ENCODE measurements at places on chromosomes 16 and 17. TPM values are rescaled to one million over a fixed set of nuclear protein-coding genes. Genes with fewer than 3 reads are reported as not detected.

DNA sequence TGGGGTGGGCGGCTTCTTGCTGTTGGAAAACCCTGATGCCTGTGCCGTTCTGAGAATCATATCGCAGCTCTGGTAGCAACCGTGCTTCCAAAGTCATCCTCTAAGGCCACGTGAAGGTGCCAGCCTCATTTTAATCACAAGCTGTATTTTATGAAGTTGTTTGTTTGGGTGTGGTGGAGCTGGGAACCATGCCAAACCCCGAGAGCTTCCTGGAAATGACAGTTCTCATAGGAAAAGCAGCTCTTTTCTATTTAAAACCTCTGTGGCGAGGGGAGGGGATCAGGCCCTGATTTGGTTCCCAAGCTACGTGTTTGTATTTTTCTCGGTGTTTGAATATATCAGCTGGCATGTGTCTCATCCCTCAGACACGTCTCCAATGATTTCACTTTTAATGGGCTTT lies 21.7 kb downstream of the KNOP1 start:
- peak overlapping the region; percentile 49 for H3K27ac ChIP-seq
- peaks cover 56% of the 10 kb centered on the region for H3K36me3 ChIP-seq
- H3K27me3 ChIP-seq: no peaks in the 10 kb centered on the region
- no peak overlapping the region for H3K4me3 ChIP-seq
- H3K4me1 ChIP-seq: peaks cover 36% of the 10 kb centered on the region
- peak; percentile 77 for DNase-seq

DNA sequence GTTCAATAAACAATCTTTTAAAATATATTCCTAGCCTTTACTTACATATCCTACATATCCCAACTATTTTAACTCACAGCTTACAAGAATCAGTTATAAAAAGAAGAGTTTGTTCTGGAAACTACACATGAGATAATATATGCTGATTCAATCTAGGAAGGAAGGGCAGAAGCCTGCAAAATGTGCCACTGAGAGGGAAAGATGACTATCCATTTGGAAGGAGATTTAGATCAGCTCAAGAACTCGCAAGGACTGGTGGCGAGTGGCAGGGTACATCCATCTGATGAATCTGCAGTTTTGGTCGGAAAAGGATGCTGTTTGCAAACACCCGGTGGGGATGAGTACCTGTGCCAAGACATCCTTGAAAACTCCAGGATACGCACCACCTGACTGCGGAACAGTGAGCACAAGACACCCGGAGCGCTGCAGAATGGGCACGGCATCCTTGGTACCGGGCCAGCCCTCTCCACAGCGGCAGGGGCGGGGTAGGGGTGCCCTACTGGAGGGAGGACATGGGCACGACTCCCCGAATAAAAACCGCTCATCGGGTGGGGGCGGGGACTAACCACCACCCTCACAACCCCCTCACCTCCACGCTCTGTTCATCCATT lies 723 bp downstream of the TRIM37 start:
- H3K27me3 ChIP-seq: no peaks in the 10 kb centered on the region
- H3K27ac ChIP-seq: peak overlapping the region; percentile 91
- peak; percentile 81 for DNase-seq
- peaks cover 25% of the 10 kb centered on the region for H3K36me3 ChIP-seq

DNA sequence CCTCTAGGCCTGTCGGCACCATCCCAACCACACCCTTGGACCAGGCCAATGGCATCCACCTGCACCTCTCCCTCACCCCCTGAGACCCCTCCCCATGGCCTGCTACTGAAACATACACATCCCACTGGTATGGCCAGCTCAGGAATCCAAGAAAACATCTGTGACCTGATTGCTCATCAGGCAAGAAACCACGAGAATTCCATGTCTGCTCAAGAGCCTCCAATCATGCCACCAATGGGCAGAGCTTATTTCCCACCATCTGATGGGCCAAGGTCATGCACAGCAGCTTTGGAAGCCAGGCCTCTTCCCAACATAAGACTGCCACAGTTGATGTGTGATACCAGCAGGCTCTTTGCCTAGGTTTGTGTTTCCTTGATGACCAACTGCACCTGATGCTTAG lies 190.1 kb downstream of the C16orf78 start:
- H3K36me3 ChIP-seq: no peaks in the 10 kb centered on the region
- no peaks in the 10 kb centered on the region for H3K27me3 ChIP-seq
- DNase-seq: no peak
- H3K4me1 ChIP-seq: no peaks in the 10 kb centered on the region

- H3K36me3 ChIP-seq: peaks cover 17% of the 10 kb centered on the region
- no peaks in the 10 kb centered on the region for H3K4me1 ChIP-seq
- DNase-seq: no peak
- no peak overlapping the region for H3K27ac ChIP-seq
- no peaks in the 10 kb centered on the region for H3K27me3 ChIP-seq
- H3K4me3 ChIP-seq: no peak overlapping the region
Measured at GRCh38 chr17:15452746-15453145, 14.7 kb downstream of the CDRT4 start.

GRCh38 chr17:77821114-77821513 lies 137.4 kb upstream of the TNRC6C start:
- H3K4me3 ChIP-seq: no peak overlapping the region
- DNase-seq: peak; percentile 24
- no peak overlapping the region for H3K27ac ChIP-seq
- no peaks in the 10 kb centered on the region for H3K27me3 ChIP-seq

GRCh38 chr16:77328274-77328673 lies 106.6 kb downstream of the ADAMTS18 start:
- H3K4me3 ChIP-seq: no peak overlapping the region
- H3K36me3 ChIP-seq: no peaks in the 10 kb centered on the region
- no peak overlapping the region for H3K27ac ChIP-seq
- H3K27me3 ChIP-seq: peaks cover 8% of the 10 kb centered on the region

DNA sequence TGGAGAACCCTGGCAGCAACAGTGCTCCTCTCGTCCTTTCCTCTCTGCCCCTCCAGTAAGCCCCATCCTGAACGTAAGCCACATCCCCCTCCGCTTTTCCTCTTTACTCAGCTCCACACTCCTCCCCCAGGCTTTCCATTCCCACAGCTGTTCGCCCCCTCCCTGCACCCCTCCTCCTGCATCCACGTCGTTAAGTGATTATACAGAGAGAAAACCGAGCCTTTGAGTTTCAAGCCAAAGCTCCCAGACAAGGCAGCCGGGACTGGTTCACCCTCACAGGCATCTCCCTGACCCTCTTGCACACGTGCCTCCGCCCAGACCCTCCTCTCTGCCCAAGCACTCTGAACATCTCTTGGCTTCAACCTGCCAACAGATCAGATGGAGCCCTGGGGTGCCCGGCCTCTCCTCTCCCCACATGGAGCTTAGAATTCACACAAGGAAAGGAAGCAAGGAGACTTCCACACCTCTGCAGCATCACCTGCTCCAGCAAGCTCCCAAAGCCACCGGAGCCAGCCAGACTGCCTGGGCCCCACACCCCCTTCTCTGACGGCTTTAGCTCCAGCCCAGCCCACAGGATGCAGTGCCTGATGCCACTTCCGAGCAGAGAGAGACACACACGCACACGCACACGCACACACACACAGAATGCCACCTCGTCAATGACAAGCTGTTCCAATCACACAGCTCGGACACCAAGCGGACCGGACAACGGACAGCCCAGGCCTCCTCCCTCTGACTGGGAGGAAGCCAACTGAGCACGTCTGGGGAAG lies 99.9 kb upstream of the CCL2 start:
- H3K4me1 ChIP-seq: peaks cover 5% of the 10 kb centered on the region
- H3K36me3 ChIP-seq: no peaks in the 10 kb centered on the region
- no peak overlapping the region for H3K27ac ChIP-seq

DNA sequence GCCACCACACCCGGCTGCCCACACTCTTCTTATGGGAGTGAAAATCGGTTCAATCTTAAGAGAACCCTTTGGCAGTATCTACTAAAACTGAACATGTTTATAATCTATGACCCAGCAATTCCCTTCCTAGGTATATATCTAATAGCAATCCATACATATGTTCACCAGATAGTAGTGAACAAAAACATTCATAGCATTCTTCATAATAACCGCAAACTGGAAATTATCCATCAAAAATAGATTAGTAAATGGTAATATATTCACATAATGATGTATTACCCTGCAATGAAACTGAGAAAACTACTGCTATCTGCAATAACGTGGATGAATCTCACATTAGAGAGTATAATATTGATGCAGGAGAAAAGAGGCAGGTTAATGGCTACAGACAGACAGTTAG lies 23.1 kb downstream of the COPRS start:
- no peak for DNase-seq
- H3K27ac ChIP-seq: no peak overlapping the region
- H3K4me1 ChIP-seq: peaks cover 7% of the 10 kb centered on the region
- no peak overlapping the region for H3K4me3 ChIP-seq
- H3K36me3 ChIP-seq: no peaks in the 10 kb centered on the region

GDE1 gene
- 20.0 TPM for total RNA-seq

HASPIN gene
- total RNA-seq: 20.7 TPM

ST6GALNAC2 gene
- not detected for total RNA-seq

Measured in activated CD8-positive, alpha-beta T cell treated with anti-CD3 and anti-CD28 coated beads for 36 hours (primary cell).